Upper lobe of right lung (tissue), 1 donor: ENCODE measurements at places on chromosomes 2 and 18.
A peak's percentile ranks its signal among the peaks of the same experiment; 100 is the strongest.

- DNase-seq: no peak
These were observed 427.3 kb upstream of the ST6GAL2 start for GRCh38 chr2:107313316-107313715.

DNA sequence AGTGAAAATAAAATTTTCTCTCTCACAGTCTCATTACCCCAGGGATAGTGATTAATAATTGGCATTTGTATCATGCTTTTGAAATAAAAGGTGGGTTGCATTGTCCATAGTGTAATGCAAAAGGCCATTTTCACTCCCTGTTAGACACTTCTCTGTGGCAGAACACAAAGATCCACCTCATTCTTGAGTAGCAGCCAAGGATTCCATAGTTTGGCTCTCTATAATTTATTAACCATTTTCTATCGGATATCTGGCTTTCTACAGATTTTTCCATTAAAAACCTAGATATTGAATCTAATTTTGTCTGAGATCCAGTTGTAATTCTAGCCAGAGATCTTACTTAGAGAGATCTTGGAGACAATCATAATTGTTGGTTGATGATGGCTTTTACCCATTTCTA is 39.0 kb downstream of the CDCA7 start:
- no peak for DNase-seq

DNA sequence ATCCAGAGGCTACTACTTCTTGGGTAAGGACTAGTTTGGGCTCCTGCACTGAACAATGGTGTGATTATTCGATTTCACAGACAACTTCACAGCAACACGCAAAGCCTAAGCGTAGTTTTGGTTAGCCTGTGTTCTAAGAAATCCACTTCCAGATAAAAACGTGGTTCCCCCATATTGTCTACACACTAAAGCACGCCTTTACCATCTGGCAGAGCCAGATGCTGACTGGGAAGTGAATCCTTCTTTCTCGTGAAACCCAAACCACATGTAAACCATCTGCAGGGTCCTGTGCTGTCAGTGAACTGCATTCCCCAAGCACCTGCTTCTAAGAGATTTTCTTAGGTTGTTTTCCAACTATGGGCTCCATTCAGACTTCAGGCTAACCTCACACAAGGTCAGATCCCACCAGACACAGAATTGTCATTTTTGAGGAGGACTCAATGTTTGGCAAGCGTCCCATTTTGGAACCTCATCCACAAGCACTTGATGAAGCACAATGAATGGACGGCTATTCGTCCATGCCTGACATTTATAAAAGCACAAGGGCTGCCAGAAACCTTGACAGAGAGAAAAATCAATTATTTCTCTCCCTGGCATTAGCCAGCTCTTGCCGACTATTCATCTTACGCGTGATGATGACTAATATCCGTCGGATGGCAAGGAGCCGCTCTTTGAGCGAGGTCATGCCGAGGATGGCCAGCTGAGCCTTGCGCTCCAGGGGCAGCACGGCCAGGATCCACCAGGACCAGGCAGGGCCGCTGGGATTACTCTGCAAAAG is 38.4 kb downstream of the LONRF2 start:
- DNase-seq: no peak

DNA sequence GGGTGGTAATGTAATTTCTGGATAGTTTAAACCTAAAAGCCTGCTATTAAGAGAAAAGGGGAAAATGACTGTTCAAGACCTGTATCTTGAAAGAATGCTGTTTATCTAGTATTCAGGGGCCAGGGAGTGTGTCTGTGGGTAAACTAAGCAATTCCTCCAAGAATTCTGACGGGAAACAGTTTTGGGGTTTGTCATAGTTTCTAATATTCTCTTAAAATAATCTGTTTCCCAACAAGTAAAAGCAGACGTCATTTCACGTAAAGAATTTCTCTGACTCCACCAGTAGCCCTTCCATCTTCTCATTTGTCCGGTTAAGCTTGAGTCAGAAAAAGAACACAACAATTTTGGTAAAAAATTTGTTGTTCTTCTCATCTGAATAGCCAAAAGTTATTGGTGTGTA is 232.1 kb upstream of the EPAS1 start:
- DNase-seq: no peak

GRCh38 chr2:47141520-47141919 is 13.6 kb downstream of the STPG4 start:
- no peak for DNase-seq

DNA sequence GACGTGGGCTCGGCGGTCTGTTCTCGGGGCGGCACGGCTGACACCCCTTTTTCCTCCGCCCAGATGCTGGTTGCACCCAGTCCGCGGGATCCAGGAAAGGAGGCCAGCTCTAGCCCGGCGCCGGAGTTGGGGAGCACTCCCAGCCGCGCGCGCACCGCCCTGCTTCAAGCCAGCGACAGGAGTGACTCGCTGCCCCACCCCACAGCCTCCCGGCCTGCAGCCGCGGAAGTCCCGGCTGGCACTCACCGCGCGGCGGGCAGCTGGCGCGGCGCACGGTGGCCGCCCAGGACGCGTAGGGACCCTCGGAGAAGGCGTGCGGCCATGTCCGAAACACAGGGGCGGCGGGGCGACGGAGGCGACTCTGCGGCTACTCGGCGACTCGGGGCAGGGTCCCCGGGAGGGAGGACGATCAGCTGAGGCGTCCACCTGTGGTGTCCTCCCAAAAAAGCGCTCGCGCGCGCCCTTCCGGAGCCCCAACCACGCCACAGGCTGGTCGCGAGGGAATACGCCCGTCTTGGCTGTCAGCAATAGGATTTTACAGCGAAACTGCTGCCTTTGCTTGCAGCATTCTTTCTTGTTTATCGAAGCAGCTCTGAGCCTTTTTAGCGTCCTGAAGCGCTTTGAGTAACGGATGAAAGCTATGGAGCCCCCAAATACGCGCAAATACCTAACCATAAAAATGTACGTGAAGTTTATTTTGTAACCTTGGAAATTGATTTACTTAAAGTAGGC is at the start of gene ACADL:
Gene ACADL, minus strand, starts transcription at position 507 of the 732 bp plus-strand sequence. Its CDS starts 184 bp downstream, at position 323.
- DNase-seq: peak; percentile 93

- no peak for DNase-seq
These were observed 2.3 kb upstream of the SERPINB11 start for GRCh38 chr18:63700501-63700900.

DNA sequence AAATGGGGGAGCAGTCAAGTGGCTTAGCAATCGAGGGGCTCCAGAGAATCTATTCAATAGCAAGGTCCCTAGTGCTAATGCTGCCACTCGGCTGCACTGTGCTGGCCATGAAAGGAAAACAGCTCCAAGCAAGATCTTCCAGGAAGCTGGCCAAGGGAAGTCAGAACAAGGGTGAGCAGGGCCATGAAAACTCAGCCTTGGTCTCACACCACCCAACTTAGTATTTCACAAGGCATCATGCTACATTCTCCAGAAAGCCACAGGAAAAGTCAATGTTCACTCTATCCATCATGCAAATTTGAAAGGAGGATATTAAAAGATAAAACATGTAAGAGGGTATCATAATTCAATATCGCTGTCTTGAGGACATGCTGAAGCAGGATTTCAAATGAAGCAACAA is 35.7 kb downstream of the NRP2 start:
- DNase-seq: no peak

DNA sequence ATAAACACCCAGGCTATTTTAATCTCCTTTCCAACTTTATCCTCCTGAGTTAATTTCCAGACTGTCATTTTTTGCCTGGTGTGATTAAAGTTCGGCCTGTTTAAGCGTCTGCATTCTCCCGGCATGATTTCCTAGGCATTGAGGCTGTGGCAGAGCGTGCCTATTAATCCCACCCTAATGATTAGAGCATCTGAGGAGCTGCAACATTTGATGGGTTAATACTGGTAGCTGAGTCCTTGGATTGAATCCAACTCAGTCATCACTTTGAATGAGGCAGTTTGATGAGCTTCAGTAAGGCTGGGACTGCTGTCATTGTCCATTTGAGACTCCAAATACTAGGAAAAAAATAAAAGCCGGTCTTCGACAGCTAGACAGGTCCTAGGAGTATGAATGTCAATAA is 882.5 kb downstream of the SLC4A3 start:
- DNase-seq: no peak

DNA sequence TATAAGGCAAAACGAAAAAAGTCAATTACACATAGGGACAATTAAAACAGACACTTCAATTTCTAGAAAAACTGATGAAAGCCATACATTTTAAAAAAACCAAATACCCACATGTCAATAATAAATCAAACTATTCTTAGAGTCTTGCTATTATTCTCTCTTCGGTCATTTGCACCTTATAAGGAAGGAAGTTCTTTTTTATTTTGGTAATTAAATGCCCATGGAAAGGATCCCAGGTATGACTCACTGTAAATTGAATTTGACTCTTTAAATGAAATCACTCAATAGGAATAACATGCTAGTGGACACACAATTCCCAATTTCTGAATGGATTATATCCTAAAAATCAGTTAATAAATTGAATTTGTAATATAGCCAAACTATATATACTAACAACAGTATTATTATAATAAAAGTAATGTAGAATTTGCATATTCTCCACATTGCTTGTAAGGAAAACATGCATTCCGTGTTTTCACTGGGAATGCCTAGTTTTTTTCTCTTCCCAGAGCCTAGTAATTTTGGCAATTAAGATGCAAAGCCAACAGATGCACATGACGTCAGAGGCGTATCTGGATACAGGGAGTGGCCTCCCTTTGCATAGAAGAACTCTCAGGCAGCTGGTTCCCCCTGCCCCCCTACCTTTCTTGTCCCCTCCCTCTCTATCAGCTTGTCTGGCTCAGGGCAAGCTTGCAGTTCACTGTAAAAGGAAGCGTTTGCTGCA is 153.5 kb upstream of the PGAP1 start:
- no peak for DNase-seq

- peak; percentile 90 for DNase-seq
These were observed 172.6 kb downstream of the TCF4 start for GRCh38 chr18:55415258-55415871.

DNA sequence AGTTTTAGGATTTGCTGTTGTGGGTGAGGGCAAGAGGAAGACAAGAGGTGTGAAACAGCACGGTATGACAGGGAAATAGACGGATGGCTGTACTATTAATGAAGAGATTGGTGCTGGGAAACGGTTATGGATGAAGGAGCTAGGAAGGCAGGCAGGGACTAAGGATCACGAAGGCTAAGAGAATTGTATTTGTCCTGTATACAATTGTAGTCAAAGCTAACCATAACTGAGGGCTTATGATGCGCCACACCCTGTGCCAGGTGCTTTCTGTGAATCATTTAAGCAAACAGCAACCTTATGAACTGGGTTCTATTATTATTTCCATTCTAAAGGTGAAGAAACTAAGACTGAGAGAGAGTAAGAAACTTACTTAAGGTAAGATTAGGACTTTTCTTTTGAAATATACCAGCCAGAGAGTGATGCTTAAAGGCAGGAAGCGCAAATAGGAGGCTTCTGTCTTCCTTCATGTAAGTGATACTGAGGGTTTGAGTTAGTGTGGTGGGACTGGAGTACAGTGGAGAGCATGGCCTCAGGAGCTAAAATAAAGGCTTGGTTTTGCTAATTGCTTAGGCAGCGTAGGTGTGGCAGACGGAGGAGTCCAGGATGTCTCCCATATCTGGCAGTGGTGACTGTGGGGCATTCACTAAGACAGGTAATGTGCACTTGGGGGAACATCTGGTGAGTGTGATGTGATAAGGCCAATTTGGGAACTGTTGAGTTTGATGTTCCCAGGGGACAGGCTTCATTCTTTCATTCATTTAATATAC is 85.8 kb downstream of the PLEKHM3 start:
- DNase-seq: no peak

- no peak for DNase-seq
These were observed 55.3 kb downstream of the NXPH2 start for GRCh38 chr2:138724729-138725459.

GRCh38 chr2:167966937-167967913 is 280.2 kb downstream of the STK39 start:
- DNase-seq: no peak

DNA sequence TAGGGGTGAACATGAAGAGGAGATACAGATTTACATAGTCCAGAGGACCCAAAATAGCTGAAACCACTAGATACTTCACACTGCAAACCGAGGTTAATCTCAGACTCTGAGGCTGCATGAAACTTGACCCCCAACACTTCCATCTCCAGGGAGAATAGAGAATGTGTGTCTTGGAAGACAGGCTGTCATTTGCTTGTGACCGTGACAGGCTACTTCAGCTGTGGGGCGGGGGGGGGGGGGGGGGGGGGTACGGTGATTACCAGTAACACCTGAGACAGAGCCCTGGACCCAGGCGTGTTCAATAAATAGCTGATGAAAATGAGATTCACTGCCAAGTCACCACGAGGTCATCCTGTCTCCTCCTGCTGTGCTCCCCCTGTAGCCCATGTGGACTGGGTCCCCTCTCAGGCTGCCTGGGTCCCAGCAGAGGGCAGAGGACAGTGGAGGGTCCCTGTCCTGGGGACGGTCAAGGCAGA is 5.7 kb upstream of the KLHL29 start:
- no peak for DNase-seq

- DNase-seq: no peak
These were observed 120.3 kb upstream of the UXS1 start for GRCh38 chr2:106314444-106314843.

DNA sequence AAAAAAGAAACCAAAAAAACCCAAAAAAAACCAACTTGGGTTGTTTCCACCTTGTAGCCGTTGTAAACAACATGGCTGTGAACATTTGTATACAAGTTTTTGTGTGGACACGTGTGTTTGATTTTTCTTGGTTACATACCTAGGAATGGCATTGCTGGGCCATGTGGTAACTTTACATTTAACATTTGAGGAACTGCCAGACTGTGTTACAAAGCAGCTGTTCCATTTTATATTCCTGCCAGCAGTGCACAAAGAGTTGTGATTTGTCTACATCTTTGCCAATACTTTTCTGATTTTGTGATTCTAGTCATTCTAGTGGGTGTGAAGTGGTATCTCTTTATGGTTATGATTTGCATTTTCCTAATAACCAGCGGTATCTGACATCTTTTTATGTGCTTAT is 22.5 kb downstream of the LPIN1 start:
- no peak for DNase-seq

DNA sequence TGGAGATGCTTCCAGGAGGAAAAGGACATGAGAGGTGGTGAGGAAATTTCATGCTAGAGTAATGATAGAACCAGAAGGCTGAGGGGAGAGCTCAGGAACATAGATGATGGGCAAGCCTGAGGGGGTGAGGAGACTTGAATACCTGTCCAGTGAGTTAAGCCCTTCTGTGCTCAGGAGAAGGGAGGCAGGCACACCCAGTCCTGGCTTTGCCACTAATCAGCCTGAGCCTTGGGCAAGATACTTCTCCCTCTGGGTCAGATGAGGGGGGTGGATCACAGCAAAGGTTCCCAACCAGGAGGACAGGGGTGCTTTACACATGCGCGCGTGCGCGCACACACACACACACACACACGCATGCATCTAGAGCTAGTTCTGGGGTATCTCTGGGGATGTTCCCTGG is 151.6 kb upstream of the MSH6 start:
- no peak for DNase-seq

- no peak for DNase-seq
These were observed 265.3 kb downstream of the SETBP1 start for GRCh38 chr18:44945888-44946401.

DNA sequence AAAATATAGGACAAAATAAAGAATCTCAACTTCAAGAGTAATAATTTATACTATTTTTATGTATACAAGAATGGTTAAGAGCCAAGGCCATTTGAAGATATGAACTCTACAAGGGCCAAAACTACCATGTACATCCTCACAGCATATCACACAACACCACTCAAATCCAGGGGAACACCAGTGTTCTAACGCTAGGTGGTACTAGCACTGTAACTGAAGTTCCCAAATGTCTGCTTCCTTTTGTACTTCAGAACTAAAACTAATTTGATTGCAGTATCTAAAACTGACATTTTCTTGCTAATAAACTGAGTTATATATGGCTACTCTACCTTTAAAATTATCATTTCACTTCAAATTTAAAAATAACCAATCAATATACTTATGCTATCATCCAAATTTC is 47.0 kb downstream of the REV1 start:
- no peak for DNase-seq

GRCh38 chr18:9876867-9877654 is 8.7 kb upstream of the TXNDC2 start:
- DNase-seq: no peak
